ENCODE measurements at places on chromosomes 5 and 9. TPM values are rescaled to one million over a fixed set of nuclear protein-coding genes. Genes with fewer than 3 reads are reported as not detected.

DNA sequence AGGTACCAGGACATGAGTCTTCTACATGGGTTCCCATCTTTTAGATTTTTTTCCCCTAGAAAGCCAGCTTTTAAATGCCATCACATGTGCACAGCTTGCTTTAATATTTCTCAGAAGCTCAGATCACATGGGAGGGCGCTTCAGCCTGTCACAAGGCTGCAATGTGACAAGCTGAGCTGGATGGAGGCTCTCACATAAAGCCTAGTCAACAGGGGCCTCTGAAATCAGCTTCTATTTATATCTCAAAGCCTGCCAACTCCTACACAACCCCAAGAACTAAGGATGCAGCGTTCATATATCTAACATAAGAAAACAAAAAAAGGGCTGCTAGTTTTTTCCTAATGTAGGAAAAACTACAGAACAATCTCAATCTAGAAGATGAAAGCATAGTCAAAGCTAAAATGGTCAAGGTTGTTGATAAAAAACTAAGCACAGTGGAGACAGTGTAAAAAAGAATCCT lies 2.3 kb downstream of the ZFAND5 start:
- H3K4me1 ChIP-seq = peaks cover 31% of the 10 kb centered on the region
- H3K4me3 ChIP-seq = peak overlapping the region; percentile 56
- no peaks in the 10 kb centered on the region for H3K27me3 ChIP-seq
- peak overlapping the region; percentile 93 for H3K27ac ChIP-seq
- DNase-seq = peak; percentile 76

- no peaks in the 10 kb centered on the region for H3K36me3 ChIP-seq
- DNase-seq = no peak
- H3K4me3 ChIP-seq = no peak overlapping the region
- no peaks in the 10 kb centered on the region for H3K27me3 ChIP-seq
- H3K4me1 ChIP-seq = peaks cover 4% of the 10 kb centered on the region
Observed at GRCh38 chr5:125298746-125299379, 552.4 kb upstream of the ZNF608 start.

GRCh38 chr5:159786201-159786600 lies 130.1 kb upstream of the ADRA1B start:
- H3K27ac ChIP-seq = no peak overlapping the region
- H3K27me3 ChIP-seq = no peaks in the 10 kb centered on the region
- H3K36me3 ChIP-seq = no peaks in the 10 kb centered on the region
- H3K4me3 ChIP-seq = no peak overlapping the region

ZNF474 gene
- polyA plus RNA-seq = 0.03 TPM

- H3K4me3 ChIP-seq = peak overlapping the region; percentile 87
- peak overlapping the region; percentile 77 for H3K27ac ChIP-seq
- no peaks in the 10 kb centered on the region for H3K36me3 ChIP-seq
- peaks cover 22% of the 10 kb centered on the region for H3K4me1 ChIP-seq
- no peak for DNase-seq
Observed at GRCh38 chr5:43043400-43043756, 3.3 kb upstream of the ANXA2R start.

DNA sequence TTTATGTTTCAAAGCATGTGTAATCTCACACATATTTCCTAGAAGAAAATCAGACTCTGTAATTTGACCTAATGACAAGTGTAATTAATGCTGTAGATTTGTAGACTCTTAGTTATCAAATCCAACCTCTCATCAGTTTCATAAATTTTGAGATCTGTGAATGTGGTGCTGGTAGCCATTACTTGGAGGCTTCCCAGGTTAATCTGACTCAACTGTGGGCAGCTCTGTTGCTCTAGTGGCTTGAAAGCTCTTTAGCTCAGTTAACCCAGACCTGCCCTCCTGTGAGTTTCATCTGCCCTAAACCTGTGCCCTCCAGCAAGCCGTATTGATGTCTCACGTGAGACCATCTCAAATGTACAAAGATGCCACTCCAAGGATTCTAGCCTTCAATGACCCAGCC lies 323.4 kb downstream of the FBXL7 start:
- peaks cover 12% of the 10 kb centered on the region for H3K4me1 ChIP-seq
- no peaks in the 10 kb centered on the region for H3K27me3 ChIP-seq
- H3K27ac ChIP-seq = no peak overlapping the region

- H3K27me3 ChIP-seq = no peaks in the 10 kb centered on the region
- H3K4me3 ChIP-seq = no peak overlapping the region
- peaks cover 10% of the 10 kb centered on the region for H3K4me1 ChIP-seq
- no peak for DNase-seq
- no peaks in the 10 kb centered on the region for H3K36me3 ChIP-seq
Observed at GRCh38 chr5:115551415-115551814, 6.8 kb upstream of the FEM1C start.

DNA sequence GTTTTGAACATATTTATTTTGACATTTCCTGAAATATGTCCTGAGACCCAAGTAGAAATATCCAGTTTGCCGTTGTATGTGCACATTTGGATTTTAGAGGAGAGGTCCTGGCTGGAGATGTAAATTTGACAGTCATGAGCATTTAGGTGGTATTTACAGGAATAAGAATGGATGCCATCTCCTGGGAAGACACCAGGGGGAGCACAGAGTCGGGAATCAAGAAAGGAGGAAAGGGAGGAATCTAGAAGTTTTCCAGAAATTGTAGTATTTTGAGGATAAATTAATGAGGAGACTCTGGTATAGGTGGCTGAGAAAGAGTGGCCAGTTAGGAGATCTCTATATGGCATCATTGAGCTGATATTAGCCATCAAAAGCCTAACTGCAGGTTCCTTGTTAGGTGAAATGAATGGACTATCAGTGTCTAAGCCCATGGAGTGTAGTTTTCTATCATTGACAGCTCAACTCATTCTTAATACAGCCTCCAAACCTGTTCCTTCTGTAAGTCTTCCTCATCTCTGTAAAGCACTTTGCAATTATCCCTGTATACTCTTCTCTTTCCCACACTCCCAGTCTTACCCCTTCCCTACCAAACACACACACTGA lies 7.2 kb downstream of the GAPT start:
- peak; percentile 65 for DNase-seq
- H3K27ac ChIP-seq = no peak overlapping the region
- H3K36me3 ChIP-seq = no peaks in the 10 kb centered on the region
- H3K4me3 ChIP-seq = no peak overlapping the region

DNA sequence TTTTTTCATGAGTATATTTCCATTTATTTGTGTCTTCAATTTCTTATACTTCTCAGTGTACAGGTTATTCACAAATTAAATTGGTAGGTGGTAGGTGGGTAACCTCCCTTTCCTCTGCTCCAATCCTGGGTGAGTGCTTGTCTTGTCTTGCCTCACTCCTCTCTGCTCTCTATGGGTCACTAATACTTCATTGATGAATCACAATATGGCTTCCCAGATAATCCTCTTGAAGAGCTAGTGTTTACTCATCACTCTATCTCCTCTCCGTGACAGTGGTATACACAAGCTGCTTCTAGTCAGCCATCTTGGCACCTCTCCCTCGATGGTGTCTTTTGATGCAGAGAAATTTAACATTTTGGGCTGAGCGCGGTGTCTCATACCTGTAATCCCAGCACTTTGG lies 331.8 kb upstream of the NMUR2 start:
- no peaks in the 10 kb centered on the region for H3K4me1 ChIP-seq
- H3K36me3 ChIP-seq = no peaks in the 10 kb centered on the region
- H3K27me3 ChIP-seq = no peaks in the 10 kb centered on the region
- H3K4me3 ChIP-seq = no peak overlapping the region

RALGDS gene
- polyA plus RNA-seq = 72.2 TPM

DNA sequence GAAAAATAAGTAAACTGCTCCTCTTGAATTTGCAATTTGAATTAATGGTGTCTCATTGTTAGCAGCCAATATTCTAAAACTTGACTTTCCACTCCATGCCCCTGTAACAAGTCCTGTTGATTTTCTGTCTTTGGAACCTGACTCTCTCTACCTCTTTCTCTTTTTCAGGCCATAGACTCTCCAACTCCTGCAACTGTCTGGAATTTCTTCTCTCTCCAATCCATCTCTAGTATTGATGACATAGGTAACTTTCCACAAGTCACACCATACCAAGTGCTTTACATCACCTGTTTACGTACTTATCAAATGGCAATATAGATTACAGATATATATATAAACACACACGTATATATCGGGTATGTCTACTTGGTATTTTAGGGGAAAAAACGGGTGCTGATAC lies 923 bp downstream of the C5orf34 start:
- no peaks in the 10 kb centered on the region for H3K36me3 ChIP-seq
- H3K27ac ChIP-seq = peak overlapping the region; percentile 92
- peak overlapping the region; percentile 68 for H3K4me3 ChIP-seq
- peaks cover 11% of the 10 kb centered on the region for H3K4me1 ChIP-seq

- DNase-seq = no peak
- H3K4me3 ChIP-seq = no peak within 1 kb of the TSS
- H3K36me3 ChIP-seq = no peaks in the 10 kb centered on the region
Observed at GRCh38 chr5:141050622-141051520, at the start of gene PCDHB1. Gene PCDHB1, plus strand, starts transcription at chr5:141051374. Its CDS starts 97 bp downstream, at chr5:141051471.

DNA sequence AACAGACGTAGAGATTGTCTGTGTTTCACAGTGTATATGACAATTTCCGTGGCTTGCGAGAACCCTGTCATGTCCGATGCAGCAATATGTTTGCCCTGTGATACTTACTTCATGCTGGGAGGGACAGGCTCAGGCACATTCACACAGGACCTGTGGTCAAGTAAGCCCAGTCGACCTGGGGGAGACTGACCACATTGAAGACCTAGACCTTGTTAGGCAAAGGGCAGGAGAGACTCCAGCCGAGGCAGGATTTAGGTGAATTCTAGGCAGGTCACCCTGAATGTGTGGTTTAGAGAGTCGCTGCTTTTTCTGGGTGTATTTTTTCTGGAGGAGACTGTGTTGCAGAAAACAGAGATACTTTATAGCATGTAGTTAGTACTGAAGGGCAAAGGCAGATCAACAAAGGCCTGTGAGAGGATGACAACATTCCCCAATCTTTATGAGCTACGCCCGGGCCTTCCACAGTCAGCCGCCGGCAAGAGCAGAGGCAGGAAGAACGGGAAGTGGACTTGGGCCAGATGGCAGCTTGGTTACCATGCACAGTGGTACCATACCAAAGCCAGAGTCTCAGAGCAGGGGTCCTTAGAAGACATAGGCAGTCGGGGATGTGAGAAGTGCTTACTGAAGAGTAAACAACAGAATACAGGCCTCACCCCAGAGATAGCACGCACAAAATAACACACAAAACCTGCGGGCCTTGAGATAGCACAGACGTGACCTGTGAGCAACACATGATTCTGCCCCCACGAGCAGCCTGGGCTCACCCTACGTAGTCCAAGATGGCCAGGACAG lies 220.7 kb downstream of the CACNA1B start:
- no peaks in the 10 kb centered on the region for H3K27me3 ChIP-seq
- no peak overlapping the region for H3K4me3 ChIP-seq
- no peak overlapping the region for H3K27ac ChIP-seq
- no peaks in the 10 kb centered on the region for H3K36me3 ChIP-seq
- DNase-seq = no peak

GRXCR2 gene
- not detected for polyA plus RNA-seq

GRCh38 chr5:36108758-36109460 lies 42.2 kb upstream of the UGT3A2 start:
- DNase-seq = no peak
- H3K4me3 ChIP-seq = no peak overlapping the region
- no peaks in the 10 kb centered on the region for H3K27me3 ChIP-seq
- no peak overlapping the region for H3K27ac ChIP-seq
- H3K36me3 ChIP-seq = no peaks in the 10 kb centered on the region
- H3K4me1 ChIP-seq = no peaks in the 10 kb centered on the region

GRCh38 chr9:20624201-20625002 lies 2.1 kb upstream of the MLLT3 start:
- H3K4me1 ChIP-seq = peaks cover 18% of the 10 kb centered on the region
- H3K27ac ChIP-seq = no peak overlapping the region
- DNase-seq = peak; percentile 87
- H3K27me3 ChIP-seq = no peaks in the 10 kb centered on the region

ADAMTS12 gene
- polyA plus RNA-seq = not detected

DNA sequence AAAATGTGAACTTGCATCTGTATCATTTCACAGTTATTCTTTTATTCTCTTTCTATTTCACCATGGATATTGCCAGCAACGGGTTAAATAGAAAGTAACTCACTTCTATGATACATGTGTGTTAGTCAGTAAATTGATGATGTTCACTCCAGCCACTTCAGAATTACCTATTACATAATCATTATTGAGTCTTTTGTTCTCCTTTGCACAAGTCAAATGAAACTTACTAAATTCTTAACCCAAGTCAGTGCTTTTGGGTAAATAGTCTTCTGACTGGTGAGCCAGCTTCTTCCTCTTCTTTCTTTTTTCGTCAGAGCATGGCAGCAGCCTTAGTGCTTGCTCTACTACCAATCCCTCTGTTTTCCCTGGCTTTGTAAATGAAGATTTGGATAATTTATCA lies 344.3 kb downstream of the RAB3C start:
- DNase-seq = no peak
- peaks cover 4% of the 10 kb centered on the region for H3K4me1 ChIP-seq
- no peak overlapping the region for H3K4me3 ChIP-seq

DNA sequence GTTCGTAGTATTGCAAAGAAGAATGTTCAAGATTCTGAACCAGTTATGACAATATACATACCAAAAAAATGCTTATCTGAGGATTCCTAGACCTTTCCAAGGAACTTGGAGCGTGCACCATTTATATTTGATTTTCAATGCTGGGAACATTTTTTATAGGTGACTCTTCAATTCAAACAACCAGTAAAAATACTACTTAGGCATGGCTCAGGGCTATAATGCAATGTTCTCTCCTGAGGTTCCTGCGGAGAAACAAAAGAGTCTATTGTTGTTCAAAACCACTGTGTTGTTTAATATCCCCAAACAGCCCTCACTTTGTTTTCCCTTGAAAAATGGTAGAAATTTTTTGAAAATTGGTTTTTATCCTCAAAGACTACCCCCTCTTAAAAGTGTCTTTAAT lies 335.7 kb upstream of the IZUMO3 start:
- no peak for DNase-seq
- no peak overlapping the region for H3K4me3 ChIP-seq
- no peaks in the 10 kb centered on the region for H3K27me3 ChIP-seq
- H3K36me3 ChIP-seq = no peaks in the 10 kb centered on the region
- H3K27ac ChIP-seq = no peak overlapping the region
- no peaks in the 10 kb centered on the region for H3K4me1 ChIP-seq

DNA sequence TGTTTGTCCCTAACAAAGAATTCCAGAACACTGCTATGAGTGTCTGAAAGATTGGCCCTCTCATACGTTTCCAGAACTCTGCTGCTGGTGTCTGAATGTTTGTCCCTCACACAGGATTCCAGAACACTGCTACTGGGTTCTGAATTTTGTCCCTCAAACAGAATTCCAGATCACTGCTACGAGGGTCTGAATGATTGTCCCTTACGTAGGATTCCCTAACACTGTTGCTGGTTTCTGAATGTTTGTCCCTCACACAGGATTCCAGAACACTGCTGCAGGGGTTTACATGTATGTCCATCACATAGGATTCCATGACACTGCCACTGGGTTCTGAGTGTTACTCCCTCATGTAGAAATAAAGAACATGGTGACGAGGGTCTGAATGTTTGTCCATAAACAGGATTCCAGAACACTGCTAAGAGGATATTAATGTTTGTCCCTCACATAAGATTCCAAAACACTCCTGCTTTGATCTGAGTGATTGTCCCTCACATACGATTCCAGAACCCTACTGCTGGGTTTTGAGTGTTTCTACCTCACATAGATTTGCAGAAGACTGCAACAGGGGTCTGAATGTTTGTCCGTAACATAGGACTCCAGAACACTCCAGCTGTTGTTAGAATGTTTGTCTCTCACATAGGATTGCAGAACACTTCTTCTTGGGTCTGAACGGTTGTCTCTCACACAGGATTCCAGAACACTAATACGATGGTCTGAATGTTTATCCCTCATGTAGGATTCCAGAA lies 214.4 kb downstream of the FOXD4L6 start:
- no peaks in the 10 kb centered on the region for H3K27me3 ChIP-seq
- H3K27ac ChIP-seq = no peak overlapping the region
- H3K4me1 ChIP-seq = no peaks in the 10 kb centered on the region
- no peaks in the 10 kb centered on the region for H3K36me3 ChIP-seq

RNF180 gene
- polyA plus RNA-seq = 0.65 TPM

- H3K27me3 ChIP-seq = no peaks in the 10 kb centered on the region
- H3K4me3 ChIP-seq = no peak overlapping the region
- no peaks in the 10 kb centered on the region for H3K4me1 ChIP-seq
- no peak overlapping the region for H3K27ac ChIP-seq
- no peak for DNase-seq
Observed at GRCh38 chr9:13485068-13485596, 205.6 kb upstream of the MPDZ start.

Measured in endothelial cell of umbilical vein (primary cell).